NCI-H2081 (cell line): ENCODE measurements at places on chromosomes 5 and 9.

GRCh38 chr5:83570916-83571315 lies 99.4 kb downstream of the VCAN start:
- no peak for DNase-seq

DNA sequence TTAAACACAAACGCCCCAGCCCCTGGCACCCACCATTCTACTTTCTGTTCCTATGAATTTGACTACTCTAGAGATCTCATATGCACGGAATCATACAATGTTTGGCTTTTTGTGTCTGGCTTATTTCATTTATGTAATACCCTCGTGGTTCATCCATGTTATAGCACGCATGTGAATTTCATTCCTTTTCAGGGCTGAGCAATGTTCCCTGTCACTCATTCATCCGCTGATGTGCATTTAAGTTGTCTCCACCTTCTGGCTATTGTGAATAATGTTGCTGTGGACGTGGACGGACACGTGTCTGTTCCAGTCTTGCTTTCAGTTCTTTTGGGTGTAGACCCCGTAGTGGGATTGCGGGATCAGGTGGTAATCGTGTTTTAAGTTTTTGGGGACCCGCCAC lies 79.9 kb upstream of the BARHL1 start:
- no peak for DNase-seq

GRCh38 chr9:81621785-81622259 lies 67.5 kb downstream of the TLE1 start:
- peak; percentile 87 for DNase-seq

DNA sequence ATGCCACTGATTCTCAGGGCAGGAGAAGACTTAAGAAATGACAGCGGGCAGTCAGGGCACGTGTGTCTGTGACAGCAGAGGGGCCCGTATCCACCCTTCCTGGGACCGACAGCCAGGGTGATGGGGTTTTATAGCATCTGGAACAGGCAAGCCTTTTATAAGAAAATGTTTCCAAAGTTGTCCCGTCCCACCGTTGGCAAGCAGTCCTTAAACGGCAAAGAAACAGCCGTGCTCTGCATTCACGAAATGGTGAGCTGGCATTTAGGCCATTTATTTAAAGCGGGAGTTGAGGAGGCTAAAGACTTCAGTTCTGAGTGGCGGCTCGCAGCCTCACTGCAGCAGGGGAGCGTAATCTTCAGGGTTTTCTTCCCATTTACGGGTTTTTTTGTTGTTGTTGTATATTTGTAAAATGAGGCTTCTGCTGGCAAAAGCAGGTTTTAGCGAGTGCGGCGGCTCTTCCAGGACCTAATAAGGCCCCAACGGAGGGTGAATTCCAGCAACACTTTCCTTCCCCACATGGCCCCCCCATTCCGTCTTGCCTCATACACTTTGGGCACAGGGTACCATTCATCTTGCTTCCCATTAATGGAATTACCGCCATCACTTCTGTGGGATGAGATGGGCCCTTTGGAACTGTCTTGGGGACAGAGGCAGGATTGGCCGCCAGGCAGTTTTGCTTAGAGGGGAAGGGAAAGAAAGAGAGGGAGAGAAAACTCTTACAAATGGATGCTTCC lies 15.8 kb downstream of the NEK6 start:
- no peak for DNase-seq
